Cortex of kidney (tissue), 1 donor: ENCODE measurements at places on chromosomes 11 and 22.

DNA sequence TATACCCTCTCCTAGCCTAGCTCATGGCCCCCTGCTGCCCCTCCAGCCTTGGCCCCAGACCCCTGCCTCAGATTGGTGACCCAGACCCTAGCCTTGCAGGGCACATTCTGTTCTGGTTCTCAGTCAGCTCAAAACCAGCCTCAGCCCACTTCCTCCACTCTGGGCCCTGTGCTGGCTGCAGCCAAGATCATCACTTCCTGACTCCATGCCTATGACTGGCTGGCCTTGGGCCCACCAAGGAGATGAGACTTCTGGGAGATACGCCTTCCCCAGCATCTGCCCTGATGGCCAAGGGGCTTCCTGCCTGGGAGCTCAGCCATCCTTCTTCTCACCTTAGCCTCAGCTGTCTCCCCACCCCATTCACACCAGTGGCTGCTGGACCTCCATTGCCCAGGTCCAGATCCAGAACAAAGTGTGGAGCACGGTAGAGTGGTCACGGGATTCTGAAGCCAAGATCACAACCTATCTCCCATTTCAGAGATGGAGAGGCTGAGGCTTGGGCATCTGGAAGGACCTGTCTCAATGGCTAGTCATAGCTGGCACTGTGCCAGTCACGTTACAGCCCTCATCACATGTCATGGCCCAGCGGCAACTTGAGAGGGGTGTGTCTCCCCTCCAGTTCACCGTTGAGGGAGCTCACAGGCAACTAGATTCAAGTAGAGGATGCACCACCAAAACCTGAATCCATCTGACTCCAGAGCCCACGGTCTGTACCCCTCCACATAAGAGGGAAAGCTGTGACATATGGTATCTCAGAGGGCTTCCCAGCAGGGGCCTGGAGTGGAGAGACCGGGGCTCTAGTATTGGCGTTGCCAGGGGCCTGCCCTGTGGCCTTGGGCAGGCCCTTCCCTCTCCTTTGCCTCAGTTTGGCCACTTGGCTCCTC is 43.0 kb upstream of the KLHL35 start:
- DNase-seq: no peak

DNA sequence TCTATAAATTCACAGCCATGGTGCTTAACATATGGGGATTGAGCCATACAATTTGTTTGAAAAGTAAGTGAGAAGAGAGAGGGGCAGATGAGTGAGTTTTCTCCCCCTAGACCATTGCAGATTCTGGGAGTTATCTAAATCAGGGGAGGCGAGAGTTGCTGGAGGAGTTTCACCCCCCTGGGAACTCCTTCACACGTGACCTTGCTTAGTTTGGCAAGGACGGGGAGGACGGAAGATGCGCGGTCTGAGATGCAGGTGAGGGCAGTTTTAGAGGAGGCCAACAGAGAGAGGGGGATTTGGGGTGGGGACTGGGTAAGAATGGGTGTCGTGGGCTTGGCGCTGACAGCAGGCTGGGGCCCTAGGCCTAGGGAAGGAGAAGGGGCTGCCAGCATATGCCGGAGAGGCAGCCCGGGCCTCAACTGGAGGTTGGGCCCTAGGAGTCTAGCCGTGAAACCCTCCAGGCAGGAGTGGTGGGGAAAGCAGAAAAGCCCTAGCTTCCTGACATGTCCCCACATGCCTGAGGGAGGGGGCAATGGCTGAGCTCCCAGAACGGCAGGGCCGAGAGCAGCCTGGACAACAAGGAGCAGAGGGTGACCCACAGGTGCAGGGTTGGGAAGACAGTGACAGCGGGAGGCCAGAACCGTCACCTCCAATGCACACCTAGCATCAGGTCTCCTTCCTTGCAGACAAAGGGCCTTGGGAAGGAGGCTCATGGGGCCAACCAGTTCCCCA is 63.9 kb downstream of the ELFN2 start:
- DNase-seq: no peak

DNA sequence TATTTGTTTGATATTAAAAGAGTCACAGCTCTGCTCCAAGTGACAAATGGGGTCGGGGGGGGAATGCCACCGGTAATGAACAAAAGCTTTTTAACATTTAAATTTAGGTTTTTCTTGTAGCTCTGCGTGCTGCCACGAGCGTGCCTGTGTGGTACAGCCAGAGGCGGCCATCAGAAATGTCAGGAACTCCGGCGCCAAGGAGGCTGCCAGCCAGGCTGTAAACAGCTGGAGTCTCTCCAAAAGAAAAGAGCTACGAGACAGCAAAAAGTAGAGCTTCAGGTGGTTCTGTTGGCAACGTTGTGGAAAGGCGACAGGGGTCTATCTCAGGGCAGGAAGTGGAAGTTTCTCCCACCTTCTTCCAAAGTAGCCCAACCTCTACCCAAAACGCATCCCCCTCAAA is 532.8 kb downstream of the OPCML start:
- no peak for DNase-seq

GRCh38 chr11:79189055-79189454 is 251.8 kb downstream of the TENM4 start:
- no peak for DNase-seq

GRCh38 chr11:78742430-78742829 is 167.8 kb upstream of the NARS2 start:
- DNase-seq: no peak

DNA sequence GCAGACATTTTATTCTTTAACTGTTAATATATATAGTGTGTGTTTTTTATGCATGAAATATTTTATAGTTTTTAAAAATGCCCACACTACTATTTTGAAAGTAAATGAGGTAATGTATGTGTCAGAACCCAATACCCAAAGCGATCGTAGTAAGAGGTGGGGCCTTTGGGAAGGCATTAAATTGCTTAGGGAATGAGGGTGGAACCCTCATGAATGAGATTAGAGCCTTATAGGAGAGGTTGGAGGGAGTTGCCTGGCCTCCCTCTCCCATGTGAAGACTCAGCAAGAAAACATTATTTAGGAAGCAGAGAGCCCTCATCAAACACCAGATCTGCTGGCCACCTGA is 11.1 kb downstream of the KLHL35 start:
- no peak for DNase-seq

GRCh38 chr11:121967131-121967704 is 148.8 kb downstream of the BLID start:
- DNase-seq: no peak

DNA sequence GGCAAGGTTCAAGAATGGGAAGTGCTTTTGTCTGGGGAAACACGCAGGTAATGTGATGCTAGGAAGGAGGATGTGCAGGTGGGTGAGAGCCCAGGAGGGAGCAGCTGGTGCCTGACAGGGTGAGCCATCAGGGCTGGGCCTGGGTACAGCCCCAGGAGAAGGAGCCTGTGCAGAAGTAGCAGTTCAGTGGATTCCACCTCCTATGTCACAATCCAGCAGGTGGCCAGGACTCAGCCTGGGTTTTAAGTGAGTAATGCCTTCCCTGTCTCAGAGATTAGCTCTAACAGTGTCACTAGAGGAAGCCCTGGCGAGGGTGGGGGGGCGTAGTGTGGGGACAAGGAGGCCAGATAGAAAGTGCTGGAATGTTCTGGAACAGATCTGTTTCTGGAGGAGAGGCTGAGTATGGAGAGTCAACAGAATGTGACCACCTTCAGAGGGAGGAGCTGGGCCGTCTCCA is 8.1 kb downstream of the RIC8A start:
- no peak for DNase-seq
